ENCODE measurements at places on chromosomes 5 and 9.

DNA sequence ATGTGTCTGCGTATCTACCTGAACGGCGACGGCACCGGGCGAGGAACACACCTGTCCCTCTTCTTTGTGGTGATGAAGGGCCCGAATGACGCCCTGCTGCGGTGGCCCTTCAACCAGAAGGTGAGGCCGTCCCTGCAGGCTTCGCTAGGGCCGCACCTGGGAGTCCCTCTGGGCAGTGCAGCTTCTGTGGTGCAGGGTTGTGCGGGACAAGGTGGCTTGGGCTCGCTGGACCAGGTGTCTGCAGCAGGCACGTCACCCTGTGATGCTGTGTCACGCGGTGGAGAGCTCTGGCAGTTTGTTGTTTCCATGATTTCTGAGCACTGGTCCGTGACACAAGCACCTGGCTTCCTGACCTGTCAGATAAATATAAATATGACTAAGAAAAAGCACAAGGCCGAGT is 20.7 kb downstream of the FBXW5 start:
- DNase-seq, result no peak

GRCh38 chr9:81595887-81596543 is 93.3 kb downstream of the TLE1 start:
- no peak for DNase-seq

GRCh38 chr9:13278368-13279246 is 885 bp downstream of the MPDZ start:
- no peak for DNase-seq

DNA sequence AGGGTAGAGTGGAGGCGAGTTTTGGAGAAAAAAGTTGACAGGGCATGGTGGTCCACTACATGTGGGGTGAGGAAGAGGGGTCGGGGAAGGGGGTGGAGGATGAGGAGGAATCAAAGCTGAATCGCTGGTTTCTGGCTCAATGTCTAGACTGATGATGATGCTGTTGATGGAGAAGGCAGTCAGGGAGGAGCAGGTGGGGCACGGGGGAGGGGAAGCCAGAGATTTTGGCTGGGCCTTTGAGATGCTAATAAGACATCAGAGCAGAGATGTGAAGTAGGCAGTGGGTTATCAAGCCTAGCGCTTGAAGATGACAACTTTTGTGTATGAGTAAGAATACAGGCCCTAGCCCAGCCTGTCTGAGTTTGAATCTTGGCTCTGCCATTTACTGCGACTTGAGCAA is 32.4 kb upstream of the TTC23L start:
- no peak for DNase-seq

GRCh38 chr9:90508940-90509339 is 133.7 kb downstream of the DIRAS2 start:
- no peak for DNase-seq

DNA sequence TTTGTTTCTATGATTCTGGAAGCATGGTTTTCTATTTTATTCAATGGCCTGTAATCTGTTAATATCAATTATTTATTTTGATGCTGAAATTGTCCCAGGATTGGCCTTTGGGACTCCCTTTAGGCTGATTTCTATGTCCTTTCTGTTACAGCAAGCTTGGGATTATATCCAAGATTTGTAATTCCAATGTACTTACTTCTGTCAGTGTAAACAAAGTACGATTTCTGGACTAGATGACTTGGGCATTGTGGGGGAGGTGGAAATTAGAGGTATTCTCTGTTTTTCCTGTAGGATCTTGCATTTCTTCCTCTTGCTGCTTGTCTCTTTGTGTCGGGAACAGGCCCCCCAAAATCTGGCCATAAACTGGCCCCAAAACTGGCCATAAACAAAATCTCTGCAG is 3.7 kb downstream of the PCDHGA12 start:
- no peak for DNase-seq

DNA sequence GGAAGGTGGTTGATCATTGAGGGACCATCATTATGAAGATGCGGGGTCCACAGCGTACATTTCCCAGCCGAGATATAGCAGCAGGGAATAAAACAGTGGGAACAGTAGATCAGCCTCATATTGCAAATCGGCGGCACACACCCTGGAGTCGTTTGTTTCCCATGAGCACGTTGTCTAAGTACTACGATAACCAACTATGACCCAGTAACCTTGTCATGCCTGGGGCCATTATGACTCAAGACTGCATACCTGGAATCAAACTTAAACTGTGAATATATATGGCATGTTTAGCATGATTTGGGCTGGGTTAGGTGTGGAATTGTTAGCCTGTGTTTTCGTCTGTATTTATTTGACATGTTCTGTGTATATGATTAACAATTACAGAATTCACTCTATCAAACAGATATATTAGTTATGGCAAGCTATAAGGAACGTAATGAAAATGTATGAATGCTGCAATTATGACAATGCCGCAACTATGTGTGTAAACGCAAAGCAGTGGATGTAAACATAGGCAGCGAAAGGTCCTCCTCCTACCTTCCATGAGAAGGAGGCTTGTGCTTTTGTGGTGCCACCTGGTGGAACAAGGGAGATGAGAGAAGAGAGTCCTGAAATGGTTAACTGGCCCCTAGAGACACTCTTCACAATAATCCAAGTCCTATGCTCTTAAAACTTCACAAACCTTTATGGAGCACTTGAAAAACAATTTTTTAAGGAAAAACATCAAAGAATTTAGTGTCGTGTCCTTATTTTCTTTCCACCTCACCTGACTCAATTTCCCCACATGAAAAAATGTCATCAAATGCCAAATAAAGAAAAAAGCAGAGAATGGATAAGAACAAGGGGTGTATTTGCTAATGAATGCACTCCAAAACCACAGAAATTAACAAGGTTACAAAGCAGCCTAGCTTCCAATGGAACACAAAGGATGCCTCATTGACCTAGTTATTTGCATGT is 47.1 kb downstream of the SEMA5A start:
- no peak for DNase-seq

DNA sequence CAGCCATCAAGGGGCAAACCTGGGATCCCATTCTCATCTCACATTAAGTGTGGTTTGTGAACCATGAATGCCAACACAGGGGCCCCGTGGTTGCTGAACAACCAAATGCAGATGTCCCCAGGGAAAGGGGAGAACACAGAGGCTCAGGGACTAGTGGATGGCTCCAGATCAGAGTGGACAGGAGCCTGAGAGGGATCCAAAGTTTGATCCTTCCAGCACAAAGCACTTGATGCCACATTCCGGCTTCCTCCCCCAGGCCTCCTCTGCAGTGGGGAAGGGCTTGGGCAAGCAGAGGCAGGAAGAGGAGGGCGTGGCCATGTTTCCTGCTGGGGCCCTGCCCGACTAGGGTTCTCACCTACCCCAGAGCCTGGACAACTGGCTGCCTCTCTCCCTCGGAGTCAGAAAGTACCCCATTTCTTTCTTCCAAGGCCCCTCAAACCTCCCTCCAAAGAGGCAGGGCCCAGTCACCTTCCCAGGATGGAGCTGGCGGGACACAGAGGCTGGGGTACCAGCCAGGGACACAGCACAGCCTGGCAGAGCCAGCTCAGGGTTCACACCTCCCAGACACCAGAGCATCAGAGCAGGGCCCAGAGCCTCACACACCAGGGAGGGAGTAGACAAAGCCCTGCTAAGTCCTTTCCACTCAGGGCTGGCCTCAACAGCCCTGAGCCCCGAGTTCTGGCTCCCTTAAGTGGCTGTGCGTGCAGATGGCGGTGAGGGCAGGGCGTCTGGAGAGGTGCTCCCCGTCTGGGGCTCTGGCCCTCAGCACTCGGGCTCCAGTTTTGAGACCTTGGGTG is 4.3 kb upstream of the RNF44 start:
- DNase-seq, result peak; percentile 46

DNA sequence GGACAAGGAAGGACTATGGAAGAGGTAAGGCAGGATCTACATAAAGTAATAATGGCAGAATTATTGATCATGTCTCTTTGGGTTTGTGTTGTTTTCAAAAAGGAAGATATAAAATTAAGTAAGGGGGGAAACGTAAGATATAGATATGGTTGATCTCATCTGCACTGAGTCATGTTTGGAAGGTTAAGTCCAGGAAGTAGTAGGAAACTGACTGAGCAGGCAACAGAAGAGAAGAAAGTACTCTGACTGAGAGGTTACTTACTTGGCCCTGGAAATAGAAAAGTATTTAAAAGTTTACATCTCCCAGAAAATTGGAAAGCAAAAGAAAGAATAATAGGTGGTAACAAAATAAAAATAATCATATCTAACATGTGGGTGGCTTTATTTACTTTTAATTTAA is 405.3 kb upstream of the RGMB start:
- no peak for DNase-seq

DNA sequence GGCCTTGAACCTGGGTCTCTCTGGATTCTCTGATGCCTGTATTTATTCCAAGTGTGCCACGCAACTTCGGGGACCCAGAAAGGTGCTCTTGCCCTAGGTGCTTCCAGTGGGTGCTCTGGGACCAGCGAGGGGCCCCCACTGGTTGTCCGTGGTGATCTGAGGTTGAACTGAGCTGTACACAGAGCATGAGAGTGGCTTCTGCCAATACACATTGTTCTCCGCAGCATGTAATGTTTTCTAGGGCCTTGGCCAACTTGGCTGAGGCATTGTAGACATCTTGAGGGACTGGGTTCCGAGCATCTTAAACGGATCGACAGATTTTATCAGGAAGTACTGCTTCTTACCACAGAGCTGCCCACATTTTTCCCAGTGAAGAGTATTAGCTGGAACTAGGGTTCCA is 117.9 kb downstream of the MTX3 start:
- DNase-seq, result no peak

DNA sequence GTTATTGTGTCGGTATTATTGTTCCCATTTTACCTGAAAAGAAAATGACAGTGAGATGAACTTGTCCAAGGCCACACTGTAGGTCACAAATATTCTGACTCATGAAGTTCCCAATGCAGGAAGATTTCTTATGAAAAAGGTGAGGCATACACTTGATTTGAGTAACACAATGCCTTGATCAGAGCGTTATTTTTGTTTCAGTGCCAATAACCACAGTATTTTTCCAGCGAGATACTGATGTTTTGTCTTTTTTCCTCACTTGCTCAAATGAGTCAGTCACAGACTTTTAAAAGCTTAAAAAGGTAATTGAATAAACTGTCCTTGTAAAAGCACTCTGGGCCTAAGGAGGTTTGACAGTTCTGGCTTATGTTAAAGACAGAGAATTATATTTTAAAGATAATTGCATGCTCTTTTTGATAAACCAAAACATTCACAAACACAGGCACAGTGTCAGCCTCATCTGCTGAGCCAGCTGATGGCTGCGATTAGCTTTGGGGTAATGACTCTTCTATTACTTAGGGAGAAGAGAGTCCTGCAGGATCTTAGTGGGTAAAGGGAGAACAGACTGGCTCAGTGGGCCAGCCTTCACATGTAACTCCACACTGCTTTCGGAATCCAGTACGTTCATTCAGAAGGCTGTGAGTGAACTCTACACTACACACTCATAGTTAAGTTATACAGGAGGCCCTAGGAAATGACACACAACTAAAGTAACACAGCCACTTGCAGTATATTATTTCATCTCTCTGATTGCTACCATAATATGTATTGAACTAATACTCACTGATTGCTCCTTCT is 165.5 kb upstream of the CD180 start:
- DNase-seq, result no peak

GRCh38 chr5:172658961-172659501 is 18.0 kb downstream of the NEURL1B start:
- DNase-seq, result no peak

- no peak for DNase-seq
These were observed 154.0 kb downstream of the BARX1 start for GRCh38 chr9:93801120-93801519.

DNA sequence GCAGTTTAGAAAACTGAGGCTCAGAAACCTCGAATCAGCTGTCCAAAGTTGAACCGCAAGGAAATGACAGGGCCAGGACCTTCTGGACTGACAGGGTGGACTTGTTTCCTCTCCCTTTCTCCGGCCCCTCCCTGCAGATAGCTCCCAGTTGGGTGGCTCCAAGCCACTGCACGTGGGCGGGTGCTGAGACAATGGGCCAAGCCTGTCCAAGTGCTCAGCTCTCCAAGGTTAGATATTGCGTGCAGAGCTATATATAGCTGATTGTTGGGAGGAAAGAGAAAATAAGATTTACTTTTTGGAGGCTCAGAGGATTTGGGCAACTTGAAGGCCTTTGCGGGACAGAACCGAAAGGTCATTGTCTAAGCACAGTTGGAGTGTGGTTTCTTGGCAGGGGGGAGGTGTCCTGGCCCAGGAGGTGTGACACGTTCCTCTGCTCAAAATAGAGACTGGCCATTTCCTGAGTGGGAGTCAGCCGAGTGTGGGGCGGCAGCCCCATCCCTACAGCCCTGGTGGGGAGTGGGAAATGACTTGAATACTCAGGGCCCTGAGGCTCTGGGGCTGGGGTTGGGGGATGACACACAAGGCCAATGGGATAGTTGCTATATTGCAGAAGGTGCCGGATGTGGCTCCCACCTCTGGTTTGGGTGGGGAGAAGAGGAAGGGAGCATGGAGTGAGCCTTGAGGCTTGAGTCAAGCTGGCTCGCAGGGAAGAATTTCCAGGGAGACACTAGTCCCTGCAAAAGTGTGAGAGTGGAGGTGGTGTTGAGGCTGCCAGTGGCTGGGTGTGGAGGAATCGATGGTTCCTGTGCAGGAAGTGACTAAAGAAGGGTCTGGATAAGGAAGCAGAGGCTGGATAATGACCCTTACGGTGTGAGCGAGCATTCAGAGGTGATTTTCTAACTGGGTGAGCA is 44.4 kb upstream of the SMAD5 start:
- peak; percentile 35 for DNase-seq

All from MV-4-11 (cell line).